ENCODE measurements at places on chromosomes 16 and 17.
A peak's percentile ranks its signal among the peaks of the same experiment; 100 is the strongest.

GRCh38 chr16:74092336-74092735 is 204.3 kb upstream of the PSMD7 start:
- DNase-seq, result no peak

- no peak for DNase-seq
Observed at GRCh38 chr17:35683591-35683990, 47.8 kb upstream of the RASL10B start.

- no peak for DNase-seq
Observed at GRCh38 chr17:4204710-4205173, 59.0 kb downstream of the ANKFY1 start.

DNA sequence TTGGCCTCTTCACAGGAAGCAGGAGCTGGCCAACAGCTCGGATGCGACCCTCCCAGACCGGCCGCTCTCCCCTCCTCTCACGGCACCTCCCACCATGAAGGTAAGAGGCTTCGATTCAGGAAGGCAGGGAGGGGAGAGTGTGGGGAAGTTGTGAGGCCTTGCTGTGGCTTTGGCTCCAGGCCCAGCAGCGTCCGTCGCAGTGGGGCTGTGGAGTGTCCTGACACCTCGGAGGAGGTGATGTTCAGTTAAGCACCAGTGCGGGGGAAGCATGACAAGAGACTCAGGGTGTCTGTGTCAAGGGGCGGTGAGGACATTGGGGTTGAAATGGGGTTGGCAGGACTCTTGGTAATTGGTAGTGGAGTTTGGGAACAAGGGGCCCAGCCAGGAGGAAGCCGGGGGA is 109.0 kb downstream of the RAP1GAP2 start:
- no peak for DNase-seq

GRCh38 chr17:82799591-82799990 is 40.2 kb downstream of the ZNF750 start:
- DNase-seq, result no peak

DNA sequence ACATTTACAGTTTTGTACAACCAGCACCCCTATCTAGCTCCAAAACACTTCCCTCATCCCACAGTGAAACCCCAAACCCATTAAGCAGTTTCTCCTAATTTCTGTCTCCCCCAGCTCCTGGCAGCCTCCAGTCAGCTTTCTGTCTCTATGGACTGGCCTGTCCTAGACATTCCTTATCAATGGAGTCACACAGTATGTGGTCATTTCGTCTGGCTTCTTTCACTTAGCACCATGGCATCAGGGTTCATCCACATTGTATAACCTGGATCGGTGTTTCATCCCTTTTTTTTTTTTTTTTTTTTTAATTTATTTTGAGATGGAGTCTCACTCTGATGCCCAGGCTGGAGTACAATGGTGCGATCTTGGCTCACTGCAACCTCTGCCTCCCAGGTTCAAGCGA is 68.5 kb downstream of the ZDHHC7 start:
- DNase-seq, result no peak

GRCh38 chr16:57694725-57695679 is at the start of gene DRC7:
TSS of gene DRC7 (plus strand) at chr16:57694806. CDS start at chr16:57697950, 3,144 bp downstream.
- DNase-seq, result peak; percentile 31

GRCh38 chr16:84239141-84239769 is 557 bp downstream of the KCNG4 start:
- no peak for DNase-seq

DNA sequence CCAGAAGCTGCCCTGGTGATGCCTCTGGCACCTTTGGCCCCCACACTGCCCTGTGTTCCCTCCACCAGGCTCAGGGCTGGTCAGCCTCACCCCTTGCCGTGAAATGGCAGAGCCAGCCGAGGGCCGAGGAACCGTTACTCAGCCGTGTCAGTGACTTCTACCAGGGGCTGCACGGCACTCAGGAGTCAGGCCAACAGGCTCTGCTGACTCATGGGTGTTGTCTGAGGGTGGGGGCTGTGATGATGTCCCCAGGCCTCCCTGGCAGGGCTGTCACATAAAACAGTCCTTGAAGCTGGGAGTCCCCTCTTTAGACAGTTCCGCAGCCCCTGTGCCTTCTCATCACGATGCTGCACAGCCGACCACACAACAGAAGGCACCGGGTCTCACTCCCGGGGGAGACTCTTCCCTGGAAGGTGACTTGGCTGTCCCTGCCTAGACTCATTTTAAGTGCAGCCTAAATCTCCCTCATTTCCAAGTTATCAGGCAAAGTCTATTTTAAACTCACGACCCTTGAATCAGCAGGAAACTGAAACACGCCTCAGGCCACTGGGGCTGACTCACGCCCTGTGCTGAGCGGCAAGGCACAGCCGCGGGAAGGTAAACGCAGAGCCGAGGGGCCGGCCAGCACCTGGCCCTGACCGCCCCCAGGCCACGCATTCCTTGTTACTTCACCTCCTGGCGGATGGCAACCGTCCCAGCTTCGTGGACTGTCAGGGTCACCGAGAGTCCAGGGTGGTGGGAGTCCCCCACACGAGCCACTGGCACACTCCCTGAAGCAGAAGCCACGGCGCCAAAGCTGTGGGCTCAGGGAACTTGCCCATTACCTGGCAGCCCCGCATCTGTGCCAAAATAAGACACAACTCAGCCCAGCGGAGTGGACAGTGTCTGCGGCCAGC is 102.6 kb downstream of the ZNF778 start:
- no peak for DNase-seq

- DNase-seq, result peak; percentile 63
Observed at GRCh38 chr16:81136390-81137335, 40.5 kb upstream of the GCSH start.

DNA sequence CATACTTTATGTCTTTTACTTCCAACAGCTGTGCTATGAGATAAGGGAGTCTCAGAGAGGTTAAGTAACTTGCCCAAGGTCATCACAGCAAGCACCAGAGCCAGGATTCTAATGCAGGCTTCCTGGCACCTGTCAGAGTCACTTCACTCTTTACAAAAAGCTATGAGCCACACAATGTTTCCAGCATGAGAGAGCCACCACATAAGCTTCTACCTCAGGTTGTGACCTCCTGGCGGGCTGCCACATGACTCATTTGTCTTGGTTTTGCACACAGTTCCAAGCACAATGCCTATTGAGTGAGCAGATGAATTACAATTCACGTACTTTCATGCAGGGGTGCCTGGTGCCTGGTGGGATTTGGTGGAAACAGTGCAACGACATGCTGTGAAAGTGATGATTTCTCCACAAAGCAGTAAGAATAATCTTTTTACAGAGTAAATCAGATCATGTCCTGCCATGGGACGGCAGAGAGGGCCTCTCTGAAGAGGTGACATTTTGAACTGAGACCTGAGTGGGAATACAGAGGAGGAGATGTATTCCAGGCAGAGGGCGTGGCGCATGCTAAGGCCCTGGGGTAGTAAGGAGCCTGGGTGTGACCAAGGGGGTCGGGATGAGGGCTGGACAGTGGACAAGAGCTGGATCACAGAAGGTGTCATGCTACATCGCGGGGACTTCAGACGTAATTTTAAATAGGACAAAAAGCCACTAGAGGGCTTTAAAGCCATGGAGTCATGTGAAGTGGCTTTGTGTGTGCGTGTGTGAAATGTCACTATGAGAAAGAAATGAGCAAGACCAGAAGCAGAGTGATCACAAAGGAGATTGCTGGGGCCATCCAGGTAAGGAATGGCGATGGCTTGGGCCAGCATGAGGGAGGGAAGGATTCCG is 53.4 kb downstream of the CACNG3 start:
- no peak for DNase-seq

GRCh38 chr16:19232988-19233387 is 52.5 kb upstream of the CLEC19A start:
- no peak for DNase-seq

- no peak for DNase-seq
Observed at GRCh38 chr16:67304020-67304419, 22.5 kb downstream of the KCTD19 start.

DNA sequence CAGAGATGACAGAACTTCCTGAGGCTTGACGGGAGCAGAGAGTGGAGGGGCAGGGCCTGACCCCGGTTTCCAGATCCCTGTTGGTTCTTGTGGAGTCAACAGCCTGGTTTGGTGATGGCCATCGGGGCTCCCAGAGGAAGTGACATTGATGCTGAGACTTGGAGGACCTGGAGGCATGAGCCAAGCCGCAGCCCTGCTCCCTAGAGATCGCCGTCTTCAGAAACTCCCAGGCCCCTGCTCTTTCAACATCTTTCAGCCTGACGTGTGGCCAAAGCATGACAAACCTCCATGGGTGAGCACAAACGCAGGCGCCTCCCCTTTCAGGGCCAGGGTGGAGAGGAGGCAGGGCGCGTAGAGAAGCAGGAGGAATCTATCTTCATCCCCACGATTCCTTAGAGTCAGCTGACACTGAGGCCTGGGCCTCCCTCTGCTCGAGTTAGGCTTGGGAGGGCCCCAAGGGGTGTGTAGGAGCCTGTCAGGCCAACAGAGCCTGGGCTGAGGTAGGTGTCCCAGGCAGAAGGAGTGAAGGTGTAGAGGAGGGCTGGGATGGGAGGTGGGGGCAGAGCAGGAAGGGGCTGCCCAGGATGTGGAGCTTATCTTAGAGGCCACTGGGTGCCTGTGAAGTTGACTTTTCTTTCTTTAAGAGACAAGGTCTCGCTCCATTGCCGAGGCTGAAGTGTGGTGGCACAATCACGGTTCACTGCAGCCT is 56.1 kb upstream of the MED9 start:
- DNase-seq, result no peak

Measured in hippocampal formation (tissue), 2 donors.